Calu3 (cell line): ENCODE measurements at places on chromosomes 2 and 18.

- no peak for DNase-seq
These were observed 77.8 kb upstream of the PMAIP1 start for GRCh38 chr18:59821983-59822382.

- DNase-seq, result no peak
These were observed 28.7 kb upstream of the LRRC30 start for GRCh38 chr18:7202169-7202568.

- no peak for DNase-seq
These were observed 14.6 kb downstream of the BIN1 start for GRCh38 chr2:127092306-127092705.

- no peak for DNase-seq
These were observed 2.3 kb downstream of the ASB3 start for GRCh38 chr2:53784436-53784835.

GRCh38 chr2:216222650-216223352, 113.7 kb downstream of the XRCC5 start:
- DNase-seq, result no peak

DNA sequence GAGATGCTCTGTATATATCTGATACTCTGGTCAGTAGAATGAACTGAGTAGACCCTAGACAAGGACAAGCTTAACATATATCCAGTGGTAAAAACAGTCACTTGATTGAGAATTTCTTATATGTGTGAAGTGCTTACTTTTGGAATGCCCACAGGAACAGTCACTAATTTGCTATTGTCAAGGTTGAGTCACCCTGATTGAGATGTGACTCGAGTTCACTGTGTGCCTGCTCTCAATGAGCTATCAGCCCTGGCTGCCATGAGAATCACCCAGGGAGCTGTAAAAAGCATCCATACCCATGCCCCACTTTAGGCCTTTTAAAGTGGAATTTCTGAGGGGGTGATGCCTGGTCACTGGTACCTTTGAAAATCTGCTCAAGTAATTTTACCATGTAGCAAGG, 283.7 kb downstream of the SUCLG1 start:
- DNase-seq, result no peak

GRCh38 chr18:49183921-49184320, 233.2 kb upstream of the SMAD7 start:
- DNase-seq, result no peak

GRCh38 chr18:63365876-63366212, 1.2 kb downstream of the KDSR start:
- DNase-seq, result no peak

- no peak for DNase-seq
These were observed 9.2 kb upstream of the CCDC141 start for GRCh38 chr2:179059026-179059700.

DNA sequence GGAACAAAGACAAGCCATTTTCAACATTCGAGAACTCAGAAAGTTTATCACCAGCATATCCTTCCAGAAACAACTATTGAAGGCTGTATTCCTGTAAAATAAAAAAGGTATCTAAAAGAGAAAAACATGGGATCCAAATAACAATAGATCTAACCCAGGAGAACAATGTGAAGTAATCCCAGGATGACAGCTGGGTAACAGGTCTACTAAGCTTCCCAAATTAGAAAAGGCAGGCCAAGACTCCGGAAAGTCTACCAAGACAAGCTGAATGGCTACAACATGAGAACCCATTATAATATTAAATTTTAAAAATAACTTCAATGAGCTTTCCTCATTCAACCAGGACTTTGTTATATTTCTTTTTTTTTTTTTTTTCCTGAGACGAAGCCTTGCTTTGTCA, 6.5 kb downstream of the PIAS2 start:
- DNase-seq, result no peak
